Erythroblast (primary cell): ENCODE measurements at places on chromosomes 11 and 22.

DNA sequence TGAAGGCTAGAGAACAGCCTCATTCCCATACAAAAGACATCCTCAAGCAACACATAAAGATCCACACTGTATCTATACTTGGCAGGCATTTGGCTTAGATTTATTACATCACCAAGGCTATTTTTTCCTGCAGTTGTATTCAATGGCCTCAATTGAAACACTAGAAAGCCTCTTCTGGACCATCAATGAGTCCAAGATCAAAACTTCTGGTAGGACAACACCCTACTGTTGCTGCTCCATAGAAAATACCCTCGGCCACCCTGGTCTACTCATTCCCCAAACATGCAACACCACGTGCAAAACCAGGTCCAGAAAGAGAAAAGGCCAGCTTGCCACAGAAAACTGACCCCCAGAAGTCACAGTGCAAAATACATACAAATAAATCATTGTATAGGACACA is 56.9 kb upstream of the CADM1 start:
- DNase-seq, result no peak

GRCh38 chr11:67507864-67508485 is at the start of gene CDK2AP2:
TSS of gene CDK2AP2 (minus strand) at chr11:67508162. CDS start at chr11:67508082, 80 bp downstream.
- DNase-seq, result peak; percentile 100

DNA sequence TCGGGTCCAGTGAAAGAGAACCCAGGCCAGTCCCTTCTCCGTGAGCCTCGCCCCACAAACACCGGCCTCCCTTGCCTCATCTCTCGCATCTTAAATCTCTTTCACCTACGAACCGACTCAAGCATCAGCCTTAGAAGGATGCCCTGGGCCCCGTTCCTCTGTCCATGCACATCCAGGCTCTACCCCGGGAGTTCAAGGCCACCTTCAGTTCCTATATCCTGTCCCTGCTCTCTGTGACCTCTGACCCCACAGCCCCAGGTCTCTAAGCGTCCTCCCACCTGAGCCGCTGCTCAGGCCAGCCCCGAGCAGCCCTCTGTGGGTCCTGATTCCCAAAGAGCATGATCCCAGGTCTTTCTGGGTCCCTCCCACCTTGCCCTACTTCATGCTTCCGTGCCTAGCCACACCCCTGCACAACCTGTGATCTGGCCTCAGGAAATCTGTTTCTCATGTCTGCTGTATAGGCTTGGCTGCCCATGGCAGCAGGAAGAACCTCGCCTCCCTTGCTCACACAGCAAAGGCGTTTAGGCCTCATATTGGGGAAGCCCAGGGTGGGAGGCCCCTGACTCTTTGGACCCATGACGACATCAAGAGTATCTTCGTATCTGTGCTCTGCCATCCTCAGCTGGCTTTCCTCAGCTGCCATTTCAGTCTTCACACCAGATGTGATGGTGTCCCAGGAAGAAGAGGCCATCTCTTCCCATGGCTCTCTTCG is 77.5 kb upstream of the SEPTIN5 start:
- DNase-seq, result no peak

GRCh38 chr11:2726964-2727363 is 27.2 kb upstream of the KCNQ1OT1 start:
- no peak for DNase-seq

DNA sequence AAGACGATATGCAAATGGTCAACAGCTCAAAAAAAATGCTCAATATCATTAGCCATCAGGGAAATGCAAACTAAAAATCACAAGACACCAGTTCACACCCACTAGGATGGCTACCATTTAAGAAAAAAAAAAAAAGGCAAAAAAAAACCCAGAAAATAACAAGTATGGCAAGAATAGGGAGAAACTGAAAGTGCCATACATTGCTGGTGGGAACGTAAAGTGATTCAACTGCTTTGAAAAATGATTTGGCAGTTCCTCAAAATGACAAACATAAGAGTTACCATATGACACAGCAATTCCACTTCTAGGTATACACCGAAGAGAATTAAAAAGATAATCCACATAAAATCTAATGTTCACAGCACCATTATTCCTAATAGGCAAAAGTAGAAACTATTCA is 47.5 kb downstream of the PICALM start:
- DNase-seq, result peak; percentile 43

GRCh38 chr11:61256710-61257482 is 15.9 kb downstream of the PGA5 start:
- DNase-seq, result no peak

GRCh38 chr11:122598971-122599370 is 56.6 kb upstream of the UBASH3B start:
- DNase-seq, result no peak

- DNase-seq, result no peak
Measured at GRCh38 chr11:102990145-102990544, 34.6 kb upstream of the MMP13 start.

DNA sequence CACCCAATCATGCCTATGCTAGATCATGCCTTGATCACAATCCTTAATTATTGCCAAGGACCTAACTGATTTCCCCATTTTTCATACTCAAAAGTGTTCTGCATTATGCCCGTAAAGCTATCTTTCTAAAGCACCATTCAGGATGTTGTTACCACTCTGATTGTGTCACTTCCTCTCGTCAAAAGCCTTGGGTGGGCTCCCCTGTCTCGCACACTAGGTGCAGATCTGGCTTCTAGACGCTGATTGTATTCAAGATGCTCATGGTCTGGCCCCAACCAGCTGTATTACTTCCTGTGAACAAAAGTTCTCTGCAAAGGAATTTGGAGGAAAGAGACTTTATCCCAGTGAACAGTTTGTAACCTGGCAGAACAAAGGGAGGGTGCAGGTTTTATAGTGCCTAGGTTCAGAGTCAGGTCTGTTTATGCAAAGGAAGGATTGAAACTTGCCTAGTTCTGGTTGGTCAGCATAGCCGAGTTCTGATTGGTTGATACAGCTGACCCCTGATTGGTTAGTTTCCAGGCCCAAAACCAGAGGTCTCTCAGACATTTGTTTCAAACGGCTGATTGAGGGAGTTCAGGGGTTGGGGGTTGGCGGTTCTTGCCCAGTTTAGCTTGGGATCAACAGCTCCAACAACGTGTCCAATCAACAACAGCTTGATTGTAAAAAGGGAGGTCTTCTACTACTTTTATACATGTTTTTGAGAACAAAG is 25.4 kb downstream of the ATG13 start:
- DNase-seq, result peak; percentile 10

DNA sequence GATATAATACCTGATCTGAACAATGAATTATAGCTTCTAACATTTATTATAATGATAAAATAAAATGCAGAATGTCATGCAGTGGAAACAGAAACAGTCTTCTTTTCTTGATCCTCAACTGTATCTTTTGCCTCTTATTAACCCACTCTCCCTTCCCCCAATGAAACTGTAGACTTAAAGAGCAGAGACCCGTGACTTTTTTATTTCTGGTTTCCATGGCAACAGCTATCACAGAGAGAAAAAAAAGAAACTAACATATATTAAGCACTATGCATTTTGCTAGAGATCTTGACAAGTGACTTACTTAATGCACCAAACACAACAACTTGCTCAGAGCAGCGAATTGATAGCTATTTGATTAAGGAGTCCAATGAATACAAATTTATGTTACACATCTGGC is 69.3 kb downstream of the RAB38 start:
- DNase-seq, result no peak

- DNase-seq, result no peak
Measured at GRCh38 chr11:113553235-113553634, 78.0 kb upstream of the DRD2 start.

- DNase-seq, result no peak
Measured at GRCh38 chr11:10892250-10892649, 34.4 kb upstream of the ZBED5 start.

GRCh38 chr11:14073849-14074476 is 111.4 kb downstream of the SPON1 start:
- no peak for DNase-seq

- DNase-seq, result no peak
Measured at GRCh38 chr22:24183321-24184031, 2.2 kb downstream of the SUSD2 start.

DNA sequence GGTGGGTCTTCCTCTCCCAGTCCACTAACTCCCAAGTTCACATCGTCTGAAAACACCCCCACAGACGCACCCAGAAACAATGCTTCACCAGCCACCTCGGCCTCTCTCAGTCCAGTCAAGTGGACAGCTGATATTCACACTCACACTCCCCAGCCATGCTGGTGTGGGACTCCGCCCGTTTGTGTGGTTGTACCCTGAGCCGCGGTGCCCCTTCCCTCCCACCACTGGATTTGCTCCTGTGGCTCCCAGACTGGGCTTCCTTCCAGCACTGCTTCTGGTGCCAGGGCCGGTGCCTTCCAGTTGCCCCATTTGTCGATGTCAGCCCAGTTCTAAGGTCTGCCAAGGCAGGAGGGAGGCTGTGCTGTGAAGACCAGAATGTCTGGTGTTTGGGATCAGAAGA is 37.9 kb upstream of the PLET1 start:
- DNase-seq, result no peak

- DNase-seq, result no peak
Measured at GRCh38 chr22:18905540-18906409, at the start of gene DGCR6. TSS of gene DGCR6 (plus strand) at chr22:18906320. CDS start at chr22:18906375, 55 bp downstream.

DNA sequence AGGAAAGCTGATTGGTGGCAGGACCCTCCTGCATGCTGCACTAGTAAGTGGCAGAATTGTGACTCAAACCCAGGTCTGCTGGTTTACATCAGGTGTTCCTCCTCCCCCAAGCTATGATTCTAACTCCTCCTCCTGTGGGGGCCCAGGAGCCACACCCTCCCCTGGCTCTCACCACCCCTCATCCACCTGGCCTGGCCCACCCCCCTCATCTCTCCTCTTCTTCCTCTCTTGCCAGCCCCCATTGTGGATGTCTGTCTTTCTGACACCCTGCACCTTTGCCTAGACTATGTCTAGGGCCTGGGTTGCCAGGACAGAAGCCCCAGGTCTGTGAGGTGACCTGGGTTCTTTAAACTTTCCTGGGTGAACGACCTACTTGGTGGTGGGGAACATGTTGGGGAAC is 59.9 kb downstream of the GRIK4 start:
- DNase-seq, result no peak

DNA sequence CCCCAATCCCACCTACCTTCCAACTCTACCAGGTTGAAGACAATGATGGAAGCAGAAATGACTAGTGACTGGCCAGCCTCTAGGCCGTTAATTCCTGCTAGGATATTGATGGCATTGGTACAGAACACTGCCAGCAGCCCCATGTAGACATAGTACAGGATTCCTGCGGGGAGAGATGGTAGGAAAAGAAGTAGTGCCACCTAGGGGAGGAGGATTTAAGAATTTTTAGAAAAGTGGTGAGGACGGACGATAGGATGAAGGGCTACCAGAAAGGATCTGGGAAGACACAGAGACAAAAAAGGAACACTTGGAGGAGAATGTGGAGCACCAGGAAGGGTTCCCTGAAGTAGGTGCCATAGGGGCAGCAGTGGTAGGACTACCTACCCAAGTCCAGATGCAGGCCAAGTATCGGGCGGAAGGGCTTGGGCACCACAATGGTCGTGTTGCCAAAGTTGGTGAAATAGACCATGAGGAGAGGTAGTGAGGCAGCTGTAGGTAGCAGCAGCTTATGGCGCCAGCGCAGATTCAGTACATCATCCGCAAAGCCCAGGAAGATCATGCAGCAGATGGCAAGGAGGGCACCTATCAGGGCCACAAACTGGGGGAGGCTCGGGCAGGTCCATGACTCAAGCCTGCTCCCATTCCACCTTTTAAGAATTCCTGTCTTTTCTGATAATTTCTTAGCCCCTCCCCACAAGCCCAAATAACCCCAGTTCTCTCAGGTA is 1.2 kb downstream of the DPAGT1 start:
- peak; percentile 57 for DNase-seq

DNA sequence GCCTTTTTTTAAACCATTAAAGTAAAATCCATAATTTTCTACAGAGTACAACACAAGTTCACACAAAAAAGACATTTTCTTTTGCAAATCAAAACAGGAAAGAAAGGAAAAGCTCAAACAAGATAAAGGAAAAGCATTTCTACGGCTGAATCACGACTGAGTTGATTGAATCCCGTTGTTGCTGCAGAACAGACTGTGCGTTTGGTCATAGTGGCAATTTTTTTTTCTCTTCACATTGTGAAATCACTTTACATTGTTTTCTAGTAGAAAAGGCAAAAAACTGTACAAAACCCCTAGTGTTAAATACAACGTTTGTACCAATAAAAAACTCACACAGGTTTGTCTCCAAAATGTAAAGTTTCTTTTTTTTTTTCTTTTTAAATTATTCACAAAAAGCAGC is 17.3 kb upstream of the RAPSN start:
- DNase-seq, result no peak

- DNase-seq, result peak; percentile 21
Measured at GRCh38 chr11:78050964-78051831, 12.5 kb upstream of the THRSP start.

DNA sequence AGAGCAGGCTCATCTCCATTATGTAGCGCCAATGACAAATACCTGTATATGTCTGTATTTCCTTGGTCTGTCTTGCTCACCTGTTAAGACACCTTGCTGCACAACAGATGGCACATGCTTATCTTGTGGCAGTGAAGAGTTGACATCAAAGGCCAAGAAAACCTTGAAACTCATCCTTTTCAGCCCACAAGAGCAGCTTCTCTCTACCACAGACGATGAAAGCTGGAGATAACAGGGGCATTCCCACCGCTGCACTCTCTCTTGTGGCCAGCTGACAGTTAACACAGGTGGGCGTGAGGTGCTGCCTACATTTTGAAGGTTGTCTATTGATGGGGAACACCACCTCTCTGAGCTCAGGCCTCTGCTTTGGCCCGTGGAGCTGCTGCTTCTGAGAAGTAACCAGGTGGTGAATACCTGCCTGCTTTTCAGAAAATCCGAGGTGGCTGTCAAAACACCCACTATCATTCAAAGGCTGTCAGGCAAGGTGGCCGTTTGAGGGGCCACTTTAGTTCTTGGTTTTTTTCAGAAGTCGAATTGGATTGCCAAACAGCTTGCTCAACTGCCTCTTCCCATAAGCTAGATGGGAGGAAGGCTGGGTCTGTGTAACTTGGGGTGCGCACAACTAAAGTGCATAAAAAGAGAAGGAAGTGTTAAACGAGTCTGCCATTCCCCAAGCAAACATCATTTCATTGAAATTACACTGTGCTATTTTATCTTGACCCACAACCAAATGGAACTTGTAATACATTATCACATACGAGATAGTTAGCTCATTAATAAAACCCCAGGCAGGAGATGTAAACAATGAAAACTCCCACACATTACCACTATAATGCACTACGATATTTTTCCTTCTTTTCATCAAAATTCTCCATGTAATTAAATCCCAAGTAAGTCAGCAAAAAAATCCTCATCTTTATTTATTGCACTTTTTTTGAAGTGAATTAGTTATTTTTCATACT is 87.1 kb upstream of the RAG2 start:
- no peak for DNase-seq

- no peak for DNase-seq
Measured at GRCh38 chr11:58562375-58562800, 13.3 kb downstream of the LPXN start.
